NT2/D1 (cell line): ENCODE measurements at places on chromosomes 6 and 20.

GRCh38 chr6:148500402-148500801 lies 157.8 kb downstream of the SASH1 start:
- no peak for DNase-seq

GRCh38 chr6:112660626-112661025 lies 313.5 kb downstream of the RFPL4B start:
- no peak for DNase-seq

- DNase-seq, result no peak
Observed at GRCh38 chr20:17889226-17889625, 79.4 kb downstream of the SNX5 start.

GRCh38 chr6:56444855-56445254 lies 197.5 kb upstream of the COL21A1 start:
- DNase-seq, result no peak

- no peak for DNase-seq
Observed at GRCh38 chr6:25769983-25770382, 15.4 kb downstream of the SLC17A4 start.

- DNase-seq, result no peak
Observed at GRCh38 chr6:161061576-161061975, 70.0 kb downstream of the MAP3K4 start.

DNA sequence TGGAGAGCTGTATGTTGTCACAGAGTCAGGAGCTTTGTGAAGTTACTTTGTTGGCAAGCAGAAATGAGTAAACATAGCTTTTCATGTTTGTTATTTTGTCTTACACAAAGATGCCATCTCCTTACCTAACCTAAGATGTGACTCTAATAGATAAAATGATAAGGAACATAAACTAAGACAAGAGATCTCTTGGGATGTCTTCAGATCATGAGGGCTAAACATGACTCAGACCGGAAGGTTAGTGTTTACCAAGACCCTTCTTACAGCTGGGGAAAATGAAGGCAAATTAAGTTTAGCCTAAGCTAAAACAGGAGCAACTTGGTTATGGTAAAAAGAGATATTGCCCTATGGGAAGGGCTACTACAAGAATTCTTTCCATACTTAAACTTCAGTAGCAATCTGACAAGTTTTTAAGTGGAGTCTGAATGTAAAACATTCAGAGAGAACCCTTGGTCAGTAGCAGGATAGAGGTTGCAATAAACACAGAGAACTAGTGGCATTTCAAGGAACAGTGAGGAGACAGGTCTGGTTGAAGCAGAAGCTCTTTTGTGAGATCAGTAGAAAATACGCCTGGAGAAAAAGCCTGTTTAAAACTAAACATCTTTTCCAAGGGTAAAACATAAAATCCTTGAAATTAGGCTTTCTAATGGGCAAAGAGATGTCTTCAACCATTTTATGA lies 29.9 kb downstream of the SGK1 start:
- DNase-seq, result no peak

- DNase-seq, result no peak
Observed at GRCh38 chr20:32484958-32485769, 100.0 kb downstream of the NOL4L start.

DNA sequence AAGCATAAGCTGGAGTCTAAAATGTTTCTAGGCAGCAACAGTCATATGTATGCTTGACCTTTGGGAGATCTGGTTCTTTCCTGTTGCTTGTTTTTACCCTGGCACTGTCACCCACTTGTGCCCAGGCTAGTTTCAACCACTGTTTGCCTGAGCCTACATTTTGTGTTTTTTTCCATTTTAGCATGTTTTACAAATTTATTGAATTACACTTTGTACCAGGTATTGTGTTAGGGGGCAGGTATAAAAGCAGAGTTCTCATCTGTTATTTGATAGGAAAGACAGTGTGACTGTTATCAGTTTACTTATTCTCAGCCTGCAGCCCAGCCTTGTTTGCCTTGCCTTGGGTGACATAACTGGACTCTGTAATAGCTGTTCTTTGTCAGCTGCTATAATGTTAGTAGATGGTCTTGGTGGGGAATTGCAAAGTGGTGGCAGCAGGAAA lies 147.0 kb downstream of the CDKAL1 start:
- DNase-seq, result no peak

DNA sequence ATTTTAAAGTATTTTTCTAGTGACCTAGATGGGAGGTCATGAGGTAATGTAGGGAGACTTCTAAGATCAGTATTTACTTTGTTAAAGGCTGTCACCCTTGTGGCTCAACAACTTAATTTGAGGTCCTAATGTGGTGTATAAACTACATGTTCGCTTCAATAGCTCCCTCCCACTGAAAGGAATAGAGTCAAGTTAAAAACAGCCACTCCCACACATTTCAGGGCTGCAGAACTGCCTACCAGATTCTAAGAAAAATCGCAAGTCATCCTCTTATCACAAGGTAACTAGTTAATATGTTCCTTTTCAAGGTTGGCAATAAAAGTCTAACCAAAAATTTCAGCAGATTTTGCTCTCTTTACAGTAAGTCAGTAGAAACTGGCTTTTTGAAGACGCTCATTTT lies 15.1 kb downstream of the GSTA1 start:
- DNase-seq, result no peak

DNA sequence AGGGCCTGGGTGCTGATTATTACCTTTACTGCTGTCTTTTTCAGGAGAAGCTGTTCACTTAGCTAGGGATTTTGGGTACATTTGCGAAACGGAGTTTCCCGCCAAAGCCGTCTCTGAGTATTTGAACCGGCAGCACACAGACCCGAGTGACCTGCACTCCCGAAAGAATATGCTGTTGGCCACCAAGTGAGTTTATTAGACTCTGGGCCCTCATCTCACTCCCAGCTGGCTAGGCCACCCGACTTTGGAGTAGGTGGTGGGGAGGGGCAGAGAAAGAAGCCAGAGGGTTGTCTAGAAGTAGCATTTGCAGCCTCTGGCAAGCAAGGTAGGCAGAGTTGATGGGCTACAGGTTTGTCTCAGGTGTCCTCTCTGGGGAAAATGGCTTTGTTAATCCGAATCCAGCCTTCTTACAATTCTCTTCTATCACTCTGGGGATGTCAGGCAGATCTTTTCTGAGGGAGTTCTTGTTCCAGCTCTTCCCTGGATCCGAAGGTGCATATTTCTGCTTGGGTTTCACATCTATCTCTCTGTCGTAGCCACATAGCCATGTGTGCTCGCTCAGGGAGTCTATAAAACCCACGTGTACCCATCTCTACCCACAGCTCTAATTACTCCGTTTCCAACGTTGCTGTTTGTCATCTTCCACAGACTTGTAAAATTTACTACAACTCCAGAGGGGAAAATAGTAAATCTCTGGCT lies 21.6 kb downstream of the TFAP2B start:
- DNase-seq, result no peak

- DNase-seq, result no peak
Observed at GRCh38 chr6:45507186-45507585, 129.5 kb upstream of the SUPT3H start.

GRCh38 chr6:106517706-106518105 lies 111.6 kb downstream of the RTN4IP1 start:
- DNase-seq, result no peak
